HCT116 (cell line): ENCODE measurements at places on chromosomes 16 and 17. TPM values are rescaled to one million over a fixed set of nuclear protein-coding genes. Genes with fewer than 3 reads are reported as not detected.

DNA sequence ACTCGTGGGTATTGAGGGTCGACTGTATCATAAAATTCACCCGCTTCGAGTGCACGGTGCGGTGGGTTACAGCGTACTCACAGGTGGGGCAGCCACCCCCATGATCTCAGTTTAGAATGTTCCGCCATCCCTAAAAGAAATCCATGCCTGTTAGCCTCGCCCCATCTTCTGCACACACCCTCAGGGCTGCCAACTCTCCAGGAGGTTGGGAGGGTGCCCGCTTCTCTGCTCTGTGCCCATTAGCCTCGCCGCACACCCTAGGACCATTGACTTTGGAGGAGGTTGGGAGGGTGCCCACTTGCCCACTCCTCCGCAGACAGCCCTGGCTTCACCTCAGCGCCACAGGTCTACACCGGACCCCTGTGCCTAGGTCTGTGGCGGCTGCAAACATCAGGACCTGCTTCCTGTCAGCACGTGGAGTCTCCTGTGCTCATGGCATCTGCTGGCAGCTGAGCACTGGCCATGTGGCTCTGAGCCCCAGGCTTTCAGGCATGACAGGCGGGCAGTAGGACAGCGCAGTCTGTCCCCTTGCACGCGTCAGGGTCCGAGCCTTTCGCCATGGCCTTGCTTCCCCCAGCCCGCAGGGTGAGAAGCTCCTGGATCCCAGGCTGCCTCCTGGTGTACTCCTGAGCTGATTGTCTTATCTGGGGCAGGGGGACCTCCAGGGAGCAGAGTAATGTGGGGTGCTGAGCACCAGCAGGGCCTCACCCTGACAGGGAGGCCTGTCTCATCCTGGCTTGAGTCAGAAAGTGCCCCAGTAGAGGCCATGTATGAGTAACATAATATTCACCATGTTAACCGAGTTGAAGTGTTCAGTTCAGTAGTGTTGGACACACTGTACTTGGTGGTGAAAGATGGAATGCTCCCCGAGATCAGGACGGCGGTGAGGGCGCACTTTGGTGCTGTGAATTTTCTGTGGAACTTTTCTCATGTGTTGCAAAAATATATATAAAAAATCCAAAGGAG is 21.9 kb downstream of the NME3 start:
- no peak for DNase-seq
- no peaks in the 10 kb centered on the region for H3K4me1 ChIP-seq
- H3K27me3 ChIP-seq: no peaks in the 10 kb centered on the region
- H3K27ac ChIP-seq: no peak overlapping the region

- no peaks in the 10 kb centered on the region for H3K36me3 ChIP-seq
- no peak for DNase-seq
- no peaks in the 10 kb centered on the region for H3K27me3 ChIP-seq
- no peak overlapping the region for H3K27ac ChIP-seq
Measured at GRCh38 chr17:42039794-42040763, 10.3 kb downstream of the C17orf113 start.

- no peak for DNase-seq
- H3K4me3 ChIP-seq: no peak overlapping the region
- no peaks in the 10 kb centered on the region for H3K36me3 ChIP-seq
- H3K27ac ChIP-seq: no peak overlapping the region
- no peaks in the 10 kb centered on the region for H3K27me3 ChIP-seq
Measured at GRCh38 chr16:54875443-54875842, 55.2 kb upstream of the IRX5 start.

PPP1R27 gene
- not detected for total RNA-seq
